Sigmoid colon (tissue), 7 donors: ENCODE measurements at places on chromosomes 11 and 22. TPM values are rescaled to one million over a fixed set of nuclear protein-coding genes. Genes with fewer than 3 reads are reported as not detected.
A peak's percentile ranks its signal among the peaks of the same experiment; 100 is the strongest.

DNA sequence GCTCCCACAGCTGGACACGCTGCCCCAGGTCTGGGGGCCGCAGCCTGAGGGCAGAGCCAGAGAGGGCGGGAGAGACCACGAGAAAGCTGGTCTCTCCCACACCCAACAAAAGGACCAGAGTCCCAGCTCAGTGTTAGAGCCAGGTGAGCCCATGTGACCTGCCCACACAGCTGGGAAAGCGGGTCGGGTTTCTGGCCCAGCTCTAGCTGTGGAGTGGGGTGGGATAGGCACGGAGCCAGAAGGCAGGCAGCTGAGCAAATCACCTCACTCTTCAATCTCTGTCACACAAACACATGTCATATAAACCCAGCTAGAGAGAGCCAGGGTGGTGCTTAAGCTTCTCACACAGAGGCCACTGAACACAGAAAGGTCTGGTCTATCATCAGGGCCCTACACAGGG, 7.8 kb upstream of the EIF3D start:
- DNase-seq, result no peak
- H3K4me1 ChIP-seq, result no peaks in the 10 kb centered on the region
- no peaks in the 10 kb centered on the region for H3K27me3 ChIP-seq
- no peak overlapping the region for H3K27ac ChIP-seq
- H3K4me3 ChIP-seq, result no peak overlapping the region

DNA sequence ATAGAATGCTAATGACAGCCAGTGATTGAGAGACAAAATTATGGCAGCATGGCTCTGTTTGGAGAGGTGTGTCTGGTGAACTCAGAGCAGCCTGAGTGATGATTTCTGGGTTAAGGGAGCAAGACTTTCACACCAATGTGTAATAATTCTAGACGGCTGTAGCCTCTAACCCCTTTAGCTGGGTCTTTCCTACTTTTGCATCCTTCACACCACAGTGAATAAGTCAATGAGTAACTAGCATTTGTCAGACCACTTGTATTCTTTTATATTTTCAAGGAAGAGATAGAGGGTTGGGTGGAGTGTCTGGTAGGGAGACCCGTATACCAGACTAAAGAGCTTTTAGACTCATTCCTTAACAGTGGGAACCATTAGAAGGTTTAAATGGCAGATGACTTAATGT, 50.4 kb downstream of the ATXN10 start:
- H3K4me3 ChIP-seq, result no peak overlapping the region
- no peaks in the 10 kb centered on the region for H3K36me3 ChIP-seq
- DNase-seq, result no peak
- H3K27ac ChIP-seq, result no peak overlapping the region
- no peaks in the 10 kb centered on the region for H3K27me3 ChIP-seq
- H3K4me1 ChIP-seq, result no peaks in the 10 kb centered on the region

Gene ABTB2
- 1.3 TPM for total RNA-seq

DNA sequence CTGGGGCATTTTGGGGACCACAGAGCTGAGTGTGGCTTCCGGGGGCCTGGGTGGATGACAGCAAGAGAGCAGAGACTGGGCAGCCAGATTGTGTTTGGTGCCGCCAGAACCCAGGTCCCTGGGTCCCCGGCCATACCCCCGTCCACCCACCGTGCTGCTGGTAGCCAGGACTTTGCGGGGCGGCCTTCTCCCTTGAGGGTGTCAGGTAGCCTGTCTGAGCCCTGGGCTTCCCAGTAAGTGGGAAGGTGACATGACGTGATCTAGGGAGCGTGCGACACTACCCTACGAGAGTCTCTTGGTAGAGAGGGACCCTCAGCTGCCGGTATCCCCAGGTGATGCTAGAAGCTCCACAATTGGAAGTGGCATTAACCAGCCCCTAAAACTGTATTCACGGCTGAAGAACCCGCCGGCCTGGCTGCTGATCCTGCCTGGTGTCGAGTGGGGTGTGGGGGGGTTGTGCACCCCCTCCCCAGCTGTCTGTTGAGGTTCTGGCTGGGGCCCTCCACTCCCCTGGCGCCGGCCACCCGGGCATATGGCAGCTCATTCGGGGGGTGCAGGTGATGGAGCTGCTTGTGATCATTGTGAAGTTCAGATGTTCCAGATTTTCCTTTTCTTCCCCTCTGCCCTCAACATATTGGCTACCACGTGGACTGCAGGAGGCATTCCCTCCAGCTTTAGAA, 66.9 kb downstream of the MPPED1 start:
- H3K4me3 ChIP-seq, result no peak overlapping the region
- no peak for DNase-seq
- H3K27me3 ChIP-seq, result peaks cover 14% of the 10 kb centered on the region
- no peaks in the 10 kb centered on the region for H3K36me3 ChIP-seq
- no peak overlapping the region for H3K27ac ChIP-seq

Gene OPCML
- total RNA-seq, result not detected

DNA sequence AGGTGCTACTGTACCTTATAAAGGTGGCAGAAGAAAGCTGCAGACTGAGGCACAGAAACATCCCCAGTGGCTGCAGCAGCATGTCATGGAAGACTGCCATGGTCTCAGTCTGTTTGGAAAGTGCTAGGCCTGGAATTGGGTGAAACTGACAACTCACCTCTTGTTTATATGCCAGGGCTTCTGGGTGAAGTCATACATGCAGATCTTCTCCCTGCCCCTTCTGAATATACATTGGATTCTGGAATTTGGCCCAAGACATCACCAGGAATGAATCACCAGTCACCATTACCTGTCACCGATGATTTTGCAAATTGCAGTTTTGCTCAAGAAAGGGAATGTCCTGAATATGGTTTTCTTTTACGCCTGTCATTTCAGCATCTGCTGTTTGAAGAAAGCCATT, at the start of gene PLET1:
PLET1 (minus strand) TSS at position 371 of the 400 bp plus-strand sequence; CDS start at position 100, 271 bp downstream.
- no peaks in the 10 kb centered on the region for H3K27me3 ChIP-seq
- H3K36me3 ChIP-seq, result no peaks in the 10 kb centered on the region
- H3K4me1 ChIP-seq, result no peaks in the 10 kb centered on the region
- no peak within 1 kb of the TSS for H3K27ac ChIP-seq
- no peak for DNase-seq
- H3K4me3 ChIP-seq, result no peak within 1 kb of the TSS

- H3K36me3 ChIP-seq, result no peaks in the 10 kb centered on the region
- peaks cover 10% of the 10 kb centered on the region for H3K4me1 ChIP-seq
Measured at GRCh38 chr11:10072142-10072541, 221.9 kb downstream of the SBF2 start.

- H3K27me3 ChIP-seq, result no peaks in the 10 kb centered on the region
- H3K36me3 ChIP-seq, result no peaks in the 10 kb centered on the region
- no peak overlapping the region for H3K4me3 ChIP-seq
- H3K27ac ChIP-seq, result no peak overlapping the region
- H3K4me1 ChIP-seq, result no peaks in the 10 kb centered on the region
- no peak for DNase-seq
Measured at GRCh38 chr11:37881741-37882140, 1283.7 kb upstream of the RAG2 start.

DNA sequence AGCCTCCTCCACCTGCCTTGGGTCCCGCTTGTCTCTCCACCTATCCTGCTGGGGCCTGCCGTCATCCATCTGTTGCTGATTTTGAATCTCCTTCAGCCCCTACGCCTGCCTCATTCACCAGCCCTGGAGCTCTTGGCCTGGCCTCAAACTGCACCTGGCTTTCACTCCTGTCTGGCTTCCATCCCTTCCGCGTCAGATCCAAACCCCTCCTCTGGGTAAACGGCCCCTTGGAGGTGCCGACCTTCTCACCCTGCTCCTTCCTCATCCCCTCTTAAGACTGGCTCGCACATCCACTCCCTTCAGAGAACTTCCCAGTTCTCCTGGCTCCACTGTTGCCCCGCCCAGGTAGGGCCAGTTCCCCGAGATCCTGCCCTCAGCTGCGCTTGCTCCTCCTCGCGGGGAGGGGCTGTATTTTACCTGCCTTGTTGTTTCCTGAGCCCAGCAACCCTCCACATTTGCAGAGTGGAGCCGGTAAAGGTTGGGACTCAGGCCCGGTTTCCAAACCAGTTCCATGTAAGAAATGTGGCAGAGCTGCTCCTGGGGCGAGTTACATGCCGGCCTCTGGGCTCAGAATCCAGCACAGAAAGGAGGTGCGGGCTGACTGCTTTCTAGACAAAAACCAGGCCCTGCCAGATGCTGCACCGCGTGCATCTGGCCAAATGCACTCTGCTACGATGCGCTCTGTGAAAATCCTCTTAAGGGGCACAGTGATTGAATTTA, 13.9 kb upstream of the SHANK2 start:
- no peaks in the 10 kb centered on the region for H3K4me1 ChIP-seq
- no peak overlapping the region for H3K4me3 ChIP-seq
- peak; percentile 49 for DNase-seq
- H3K27ac ChIP-seq, result no peak overlapping the region
- no peaks in the 10 kb centered on the region for H3K27me3 ChIP-seq
- no peaks in the 10 kb centered on the region for H3K36me3 ChIP-seq

DNA sequence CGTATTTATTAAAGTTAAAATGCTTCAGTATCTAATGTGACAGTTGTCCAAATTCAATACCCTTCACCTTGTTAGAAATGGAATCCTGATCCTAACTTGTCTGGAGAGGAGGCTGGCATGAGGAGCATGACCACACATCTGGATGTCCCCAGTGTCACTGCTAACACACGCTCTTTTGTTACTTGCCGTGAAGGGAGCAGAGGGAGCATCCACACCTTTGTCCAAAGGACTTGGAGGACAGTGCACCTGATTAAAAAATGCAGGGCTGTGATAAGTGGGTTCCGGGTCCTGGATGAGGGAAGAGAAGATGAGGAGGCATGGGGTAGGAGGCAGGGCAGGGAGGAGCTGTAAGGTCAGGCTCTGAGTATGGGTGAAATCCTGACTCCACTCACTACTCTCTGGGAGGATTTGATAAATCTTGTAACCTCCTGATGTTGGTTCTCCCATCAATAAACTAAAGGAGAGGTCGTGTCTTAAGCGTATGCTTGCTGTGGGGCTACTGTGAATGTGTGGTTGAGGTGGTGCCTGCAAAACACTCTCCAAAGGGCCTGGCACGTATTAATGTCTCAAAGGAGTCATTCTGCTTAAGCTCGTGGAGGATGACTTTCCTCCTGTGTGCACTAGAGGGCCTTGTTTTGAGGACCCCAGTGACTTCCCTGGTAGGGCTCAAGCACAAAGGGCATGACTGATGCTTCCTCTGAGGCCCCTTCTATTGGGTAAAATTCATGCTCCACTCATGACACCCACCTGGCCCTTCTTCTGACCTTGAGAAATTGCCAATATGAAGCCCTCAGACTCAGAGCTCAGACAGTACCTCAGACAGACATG, 16.8 kb upstream of the IGLL5 start:
- H3K4me3 ChIP-seq, result no peak overlapping the region
- H3K27ac ChIP-seq, result no peak overlapping the region
- no peaks in the 10 kb centered on the region for H3K27me3 ChIP-seq

DNA sequence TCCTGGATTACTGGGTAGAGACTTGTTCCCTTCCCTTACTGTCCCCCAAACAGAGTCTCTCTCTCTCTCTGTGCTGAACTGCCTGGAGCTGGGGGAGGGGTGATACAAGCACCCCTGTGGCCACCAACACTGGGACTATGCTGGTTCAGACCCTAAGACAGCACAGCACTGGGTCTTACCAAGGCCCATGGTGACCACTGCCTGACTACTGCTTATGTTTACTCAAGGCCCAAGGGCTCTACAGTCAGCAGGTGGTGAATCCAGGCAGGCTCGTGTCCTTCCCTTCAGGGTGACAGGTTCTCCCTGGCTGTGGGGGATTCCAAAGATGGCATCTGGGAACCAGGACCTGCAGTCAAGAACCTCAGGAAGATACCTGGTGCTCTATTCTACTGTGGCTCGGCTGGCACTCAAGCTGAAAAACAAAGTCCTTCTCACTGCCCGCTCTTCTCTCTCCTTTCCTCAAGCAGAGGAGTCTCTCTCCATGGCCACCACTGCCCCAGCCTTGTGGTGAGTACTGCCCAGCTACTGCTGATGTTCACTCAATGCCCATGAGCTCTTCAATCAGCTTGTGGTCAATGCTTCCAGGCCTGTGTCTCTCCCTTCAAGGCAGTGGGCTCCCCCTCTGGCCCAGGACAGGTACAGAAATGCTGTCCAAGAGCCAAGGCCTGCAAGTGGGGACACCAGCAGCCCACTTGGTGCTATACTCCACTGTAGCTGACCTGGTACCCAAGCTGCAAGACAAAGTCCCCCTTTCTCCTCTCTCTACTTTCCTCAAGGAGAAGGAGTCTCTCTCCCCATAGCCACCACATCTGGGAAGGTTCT, 41.8 kb upstream of the SHANK2 start:
- no peaks in the 10 kb centered on the region for H3K36me3 ChIP-seq
- H3K4me1 ChIP-seq, result peaks cover 7% of the 10 kb centered on the region
- no peak overlapping the region for H3K27ac ChIP-seq
- no peak overlapping the region for H3K4me3 ChIP-seq
- DNase-seq, result peak; percentile 25

DNA sequence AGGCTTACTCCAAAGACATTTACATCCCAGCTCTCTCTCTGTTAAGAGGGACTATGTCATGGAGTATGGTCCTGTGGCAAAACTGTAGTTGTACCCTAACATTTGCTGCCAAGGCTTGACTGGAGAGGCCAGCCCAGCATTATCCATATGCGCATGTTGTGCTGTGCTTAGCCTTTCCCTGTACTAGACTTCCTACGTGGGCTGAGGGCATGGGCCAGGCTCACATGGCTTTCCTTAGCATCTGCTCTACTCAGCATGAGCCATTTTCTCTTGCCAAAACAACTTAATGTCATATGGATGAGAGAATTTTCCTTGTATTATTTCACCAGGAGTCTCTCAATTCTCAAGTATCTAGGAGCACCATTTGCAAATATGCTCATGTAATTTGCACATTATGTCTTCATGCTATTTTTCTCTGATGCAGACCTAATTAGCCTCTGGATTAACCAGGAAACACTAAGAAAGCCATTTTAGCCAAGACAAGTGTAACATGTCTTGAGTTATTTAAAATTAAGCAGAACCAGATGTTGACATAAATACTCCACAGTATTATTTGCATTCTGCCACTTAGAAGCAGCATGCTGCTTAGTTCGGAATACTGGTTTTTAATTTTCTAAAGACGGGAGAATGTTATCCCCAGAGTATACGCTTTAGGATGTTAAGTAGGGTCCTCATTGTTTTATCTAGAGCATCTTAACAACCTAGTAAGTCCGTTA, 71.7 kb upstream of the FAR1 start:
- no peak for DNase-seq
- no peak overlapping the region for H3K4me3 ChIP-seq
- no peaks in the 10 kb centered on the region for H3K27me3 ChIP-seq
- H3K27ac ChIP-seq, result no peak overlapping the region
- H3K36me3 ChIP-seq, result no peaks in the 10 kb centered on the region

Gene SLC22A8
- total RNA-seq, result not detected

- no peak overlapping the region for H3K4me3 ChIP-seq
- no peak for DNase-seq
- H3K4me1 ChIP-seq, result no peaks in the 10 kb centered on the region
- H3K36me3 ChIP-seq, result no peaks in the 10 kb centered on the region
- H3K27me3 ChIP-seq, result no peaks in the 10 kb centered on the region
- H3K27ac ChIP-seq, result no peak overlapping the region
Measured at GRCh38 chr11:79404806-79405205, 36.0 kb downstream of the TENM4 start.

GRCh38 chr22:38657045-38657909, 839 bp downstream of the CBY1 start:
- H3K4me3 ChIP-seq, result peak overlapping the region; percentile 87
- H3K4me1 ChIP-seq, result no peaks in the 10 kb centered on the region
- no peaks in the 10 kb centered on the region for H3K27me3 ChIP-seq
- H3K27ac ChIP-seq, result peak overlapping the region; percentile 87

- no peaks in the 10 kb centered on the region for H3K36me3 ChIP-seq
- no peaks in the 10 kb centered on the region for H3K4me1 ChIP-seq
- no peak overlapping the region for H3K4me3 ChIP-seq
- H3K27ac ChIP-seq, result no peak overlapping the region
- DNase-seq, result no peak
Measured at GRCh38 chr11:110366291-110366690, 63.5 kb upstream of the FDX1 start.

- H3K27me3 ChIP-seq, result no peaks in the 10 kb centered on the region
- no peaks in the 10 kb centered on the region for H3K36me3 ChIP-seq
- no peaks in the 10 kb centered on the region for H3K4me1 ChIP-seq
- DNase-seq, result peak; percentile 73
- H3K27ac ChIP-seq, result peak overlapping the region; percentile 66
Measured at GRCh38 chr11:59224351-59224928, 11.7 kb upstream of the MPEG1 start.
